Stimulated activated CD4-positive, alpha-beta T cell treated with anti-CD3 and anti-CD28 coated beads, TNF-alpha, amount 100 ng/mL, for 1 hour (primary cell): ENCODE measurements at places on chromosomes 6 and 20.

DNA sequence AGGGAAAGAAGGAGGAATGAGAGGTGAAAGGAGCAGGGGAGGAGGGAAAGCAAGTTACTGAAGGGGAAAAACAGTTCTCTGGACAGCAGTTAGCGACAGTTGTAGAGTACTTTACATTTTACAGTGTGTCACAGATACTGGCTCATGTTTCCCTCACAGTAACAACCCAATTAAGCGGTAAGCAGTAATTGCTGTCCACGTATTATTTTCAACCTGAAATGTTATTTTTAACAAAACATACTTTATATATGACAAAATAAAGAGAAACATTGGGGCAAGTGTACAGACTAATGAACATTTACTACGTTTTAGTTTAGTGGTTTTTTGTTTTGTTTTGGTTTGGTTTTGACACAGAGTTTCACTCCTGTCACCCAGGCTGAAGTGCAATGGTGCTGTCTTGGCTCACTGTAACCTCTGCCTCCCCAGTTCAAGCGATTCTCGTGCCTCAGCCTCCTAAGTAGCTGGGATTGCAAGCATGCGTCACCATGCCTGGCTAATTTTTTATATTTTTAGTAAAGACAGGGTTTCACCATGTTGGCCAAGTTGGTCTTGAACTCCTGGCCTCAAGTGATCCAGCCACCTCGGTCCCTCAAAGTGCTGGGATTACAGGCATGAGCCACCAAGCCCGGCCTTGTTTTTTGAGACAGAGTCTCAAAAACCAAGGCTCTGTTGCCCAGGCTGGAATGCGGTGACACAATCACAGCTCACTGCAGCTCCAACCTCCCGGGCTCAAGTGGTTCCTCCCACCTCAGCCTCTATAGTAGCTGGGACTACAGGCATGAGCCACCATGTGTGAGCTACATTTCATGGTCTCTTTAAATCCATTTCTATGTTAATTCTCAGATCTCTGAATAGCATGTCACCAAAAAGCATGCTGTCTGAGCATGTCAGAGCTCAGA, 22.6 kb upstream of the BTN3A2 start:
- no peak for DNase-seq

DNA sequence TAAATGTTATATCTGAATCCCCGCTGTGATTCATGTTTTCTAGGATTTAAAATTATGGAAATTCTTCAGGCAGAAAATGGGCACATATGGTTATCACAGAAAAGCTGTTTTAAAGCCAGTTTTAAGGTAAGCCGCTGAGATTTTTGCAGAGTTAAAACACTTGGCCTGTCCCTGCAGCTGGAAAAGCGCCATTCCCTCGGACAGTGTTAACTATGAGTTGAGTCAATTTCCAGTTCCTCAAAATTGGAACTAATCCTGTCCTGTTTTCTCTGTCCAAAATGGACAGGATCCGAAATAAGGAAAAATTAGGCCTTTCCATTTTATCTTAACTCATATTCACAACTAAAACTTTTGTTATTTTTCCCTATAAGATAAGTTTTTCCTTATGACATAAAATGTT, 225.2 kb downstream of the SAMD5 start:
- DNase-seq = no peak

- no peak for DNase-seq
These were observed 34.5 kb upstream of the AVP start for GRCh38 chr20:3119044-3119443.

- DNase-seq = no peak
These were observed 1175.3 kb upstream of the GJE1 start for GRCh38 chr6:140957386-140957785.

DNA sequence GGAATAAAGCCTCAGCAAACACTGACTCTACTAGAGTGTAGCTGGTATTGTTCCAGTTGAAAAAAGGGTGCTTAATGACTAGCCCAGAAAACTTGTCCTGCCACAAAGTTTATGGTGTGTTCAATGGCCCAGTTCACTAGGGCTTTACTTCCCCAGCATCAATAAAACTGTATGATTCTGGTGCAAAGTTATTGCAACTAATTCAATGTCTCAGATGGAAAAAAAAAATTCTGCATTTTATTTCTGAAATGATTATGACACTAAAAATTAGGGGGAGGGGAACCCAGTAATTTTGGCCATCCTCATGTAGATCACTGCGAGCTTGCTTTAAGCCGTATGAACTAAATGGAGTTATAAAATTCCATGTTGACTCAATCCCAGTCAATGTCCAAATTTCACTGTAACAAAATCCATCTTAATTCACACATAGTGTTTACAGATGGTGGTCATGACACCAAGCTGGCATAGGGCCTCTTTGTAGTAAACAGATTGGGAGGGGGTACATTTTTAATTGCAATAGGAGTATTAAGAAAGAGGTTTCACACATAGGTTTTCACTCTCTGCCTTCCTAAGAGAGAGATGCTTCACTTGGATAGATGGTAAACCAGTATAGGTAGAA, 41.2 kb downstream of the PTPRK start:
- no peak for DNase-seq

GRCh38 chr6:21519642-21520041, 73.9 kb upstream of the SOX4 start:
- DNase-seq = no peak

DNA sequence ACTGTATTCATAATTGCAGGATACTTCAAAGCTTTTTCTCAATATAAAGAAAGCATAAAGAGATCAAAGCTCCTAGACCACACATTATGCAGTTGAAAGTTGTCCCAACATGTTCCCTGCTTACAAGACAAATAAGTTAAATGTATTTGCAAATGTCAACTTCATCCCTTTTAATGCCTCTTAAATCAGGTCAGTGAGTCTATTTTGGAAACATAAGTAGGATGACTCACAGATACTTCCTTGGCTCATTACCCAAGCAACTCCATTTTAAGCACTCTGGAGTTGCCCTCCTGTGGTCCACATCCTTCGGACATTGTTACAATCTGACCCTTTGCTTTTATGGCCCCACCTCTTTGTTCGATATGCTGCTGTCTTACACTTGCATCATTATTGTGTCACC, 162.0 kb downstream of the FAXC start:
- no peak for DNase-seq

DNA sequence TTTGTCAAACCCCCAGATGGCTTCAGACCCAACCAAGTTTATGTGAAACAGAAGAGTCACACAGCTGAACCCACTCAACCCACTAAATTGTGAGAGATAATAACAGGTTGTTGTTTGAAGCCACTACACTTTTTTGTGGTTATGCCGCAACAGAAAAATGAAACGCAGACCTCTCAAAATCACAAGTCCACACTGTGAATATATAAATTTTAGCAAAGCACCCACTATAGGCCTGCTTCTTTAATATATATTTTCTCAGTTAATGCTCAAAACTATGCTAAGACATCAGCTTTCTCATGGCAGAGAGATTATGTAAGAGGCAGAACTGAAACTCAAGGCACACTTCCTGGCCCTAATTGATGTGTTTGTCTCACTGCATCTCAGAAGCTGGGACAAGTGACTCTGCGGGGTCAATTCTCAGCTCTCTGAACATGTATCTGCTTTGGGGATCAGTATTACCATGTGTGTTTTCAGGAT, 27.7 kb downstream of the MAP3K5 start:
- DNase-seq = no peak

DNA sequence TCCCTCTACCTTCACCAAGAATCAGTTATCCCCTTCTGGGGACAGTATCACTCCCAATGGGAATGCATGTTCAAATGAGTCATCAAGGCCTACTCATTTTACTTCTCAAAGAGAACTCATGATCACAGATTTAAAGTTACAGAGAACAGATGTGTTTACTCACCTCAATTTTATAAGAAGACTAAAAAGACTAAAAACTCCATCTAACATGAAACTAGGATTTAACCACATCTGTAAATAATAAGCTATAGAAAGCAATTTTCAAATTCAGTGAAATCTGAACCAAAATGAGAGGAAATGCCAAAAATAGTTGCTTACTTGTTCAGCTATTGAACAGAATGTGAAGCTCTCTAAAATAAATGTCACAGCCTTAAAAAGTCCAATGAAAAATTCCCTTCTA, 300.1 kb upstream of the KCNQ5 start:
- no peak for DNase-seq

- no peak for DNase-seq
These were observed 71.6 kb downstream of the SH3BGRL2 start for GRCh38 chr6:79702691-79703090.

DNA sequence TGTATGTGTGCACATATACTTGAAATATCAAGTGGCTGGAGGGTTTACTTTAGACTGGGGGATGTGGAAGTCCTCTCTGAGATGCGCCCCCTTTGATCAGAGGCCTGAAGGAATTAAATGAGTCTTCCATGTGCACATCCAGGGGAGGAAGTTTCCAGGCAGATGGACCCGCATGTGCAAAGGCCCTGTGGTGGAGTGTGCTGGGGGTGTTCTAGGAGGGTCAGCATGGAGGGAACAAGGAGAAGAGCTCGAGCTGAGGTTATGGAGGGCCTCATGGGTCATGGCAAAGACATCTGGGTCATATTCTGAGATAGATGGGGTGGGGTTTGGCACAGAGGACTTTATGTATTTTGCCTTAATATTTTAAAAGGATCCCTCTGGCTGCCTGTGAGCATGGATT, 17.7 kb upstream of the SULF2 start:
- DNase-seq = no peak

DNA sequence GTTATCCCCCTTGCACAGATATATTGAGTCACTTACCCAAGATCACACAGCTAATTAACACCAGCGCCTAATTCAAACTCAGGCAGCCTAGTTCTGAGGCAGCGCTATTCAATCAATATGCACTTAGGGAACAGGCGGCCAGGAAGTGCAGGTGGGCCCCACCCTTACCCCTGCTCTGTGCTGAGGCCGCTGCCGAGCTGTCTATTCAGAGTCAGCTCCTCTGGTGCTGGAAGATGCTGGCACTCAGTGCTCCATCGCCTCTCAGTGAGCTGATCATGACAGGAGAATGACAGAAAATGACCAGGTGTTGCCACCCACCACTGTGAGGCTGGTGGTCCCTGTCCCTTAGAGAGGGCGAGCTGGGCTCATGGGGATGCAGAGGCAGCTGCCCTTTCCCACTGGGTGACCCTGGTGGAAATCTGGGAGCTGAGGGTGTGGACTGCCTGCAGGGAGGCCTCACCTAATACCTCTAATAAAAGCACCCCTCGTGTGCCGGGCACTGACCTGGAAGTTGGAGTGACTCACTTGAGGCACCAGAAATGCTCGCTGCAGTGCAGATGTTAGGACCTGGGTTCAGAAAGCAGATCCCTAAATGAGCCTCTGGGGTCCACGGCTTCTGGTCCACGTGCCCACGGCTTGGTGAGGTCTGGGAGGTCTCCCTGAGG, 42.5 kb upstream of the CD93 start:
- DNase-seq = no peak

- no peak for DNase-seq
These were observed 92.1 kb downstream of the FOXC1 start for GRCh38 chr6:1701668-1702353.

DNA sequence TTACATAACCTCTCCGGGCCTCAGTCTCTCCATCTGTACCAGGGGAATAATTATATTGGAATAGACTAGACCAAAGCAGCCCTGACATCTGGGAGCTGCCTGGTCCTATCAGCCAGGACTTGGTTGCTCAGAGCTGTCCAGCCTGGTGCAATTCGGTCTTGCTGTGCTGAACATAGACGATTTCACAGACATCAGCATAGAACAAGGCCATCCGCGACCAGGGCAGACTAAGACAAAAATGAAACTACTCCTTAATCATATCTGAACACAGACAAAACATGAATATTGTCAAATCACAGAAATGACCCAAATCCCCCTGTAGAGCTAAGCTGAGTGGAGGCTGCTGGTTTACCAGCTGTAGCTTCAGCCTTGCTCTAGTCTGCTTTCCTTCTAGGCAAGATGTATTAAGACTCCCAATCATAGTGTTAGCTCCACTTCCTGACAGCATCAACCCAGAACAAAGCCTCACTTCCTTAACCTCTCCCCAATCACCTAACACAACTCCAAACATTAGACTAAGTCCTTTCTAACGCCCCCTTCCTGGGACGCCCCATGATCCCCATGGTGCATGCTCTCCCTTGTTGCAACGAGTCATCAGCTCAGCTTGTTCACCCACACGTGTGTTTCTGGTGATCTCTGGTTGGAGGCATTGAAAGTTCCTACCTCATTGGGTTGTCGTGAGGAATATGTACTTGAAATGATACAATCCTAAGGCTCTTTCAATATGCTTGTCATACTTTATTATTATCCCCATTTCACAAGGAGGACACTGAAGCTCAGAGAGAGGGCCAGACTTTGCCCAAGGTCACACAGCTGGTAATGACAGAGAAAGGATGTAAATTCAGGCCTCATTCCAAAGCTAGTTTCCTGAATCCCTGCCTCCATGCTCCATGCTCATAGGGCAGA, 3.5 kb upstream of the MAPK13 start:
- no peak for DNase-seq

DNA sequence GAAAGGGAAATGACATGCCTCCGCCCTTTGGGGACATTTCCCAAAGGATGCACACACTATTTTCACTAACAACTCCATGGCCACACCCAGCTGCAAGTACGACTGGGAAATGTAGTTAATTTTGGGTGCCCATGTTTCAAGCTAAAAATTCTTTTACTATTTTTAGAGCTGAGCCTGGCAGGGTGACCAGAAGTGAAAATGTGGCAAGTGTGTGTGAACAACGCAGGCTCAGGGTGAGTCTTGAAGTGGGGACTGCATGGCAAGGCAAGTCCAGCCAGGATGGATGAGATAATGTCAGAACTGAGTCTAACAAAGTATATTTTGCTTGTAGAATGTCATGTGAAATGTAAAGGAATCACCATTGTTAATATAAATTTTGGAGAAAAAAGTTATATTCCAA, 17.0 kb upstream of the CD109 start:
- no peak for DNase-seq

DNA sequence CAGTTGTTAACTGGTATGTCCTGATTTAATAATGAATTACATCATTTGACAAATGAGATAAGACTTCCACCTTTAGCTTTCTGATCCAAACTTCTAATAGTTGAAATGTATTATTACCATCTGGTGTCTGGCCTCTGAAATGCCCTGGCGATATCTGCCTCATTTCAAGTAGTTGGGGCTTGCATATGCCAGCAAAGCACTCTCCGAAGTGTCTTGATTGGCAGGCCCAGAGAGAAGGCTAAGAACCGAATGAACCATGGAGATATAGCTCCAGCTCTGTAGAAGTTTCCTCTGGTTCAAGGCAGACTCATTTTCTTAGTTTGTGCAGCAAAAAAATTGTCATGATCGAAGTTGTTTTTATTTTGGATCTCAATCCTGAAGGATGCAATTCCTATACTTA, 13.4 kb upstream of the HIVEP2 start:
- no peak for DNase-seq

DNA sequence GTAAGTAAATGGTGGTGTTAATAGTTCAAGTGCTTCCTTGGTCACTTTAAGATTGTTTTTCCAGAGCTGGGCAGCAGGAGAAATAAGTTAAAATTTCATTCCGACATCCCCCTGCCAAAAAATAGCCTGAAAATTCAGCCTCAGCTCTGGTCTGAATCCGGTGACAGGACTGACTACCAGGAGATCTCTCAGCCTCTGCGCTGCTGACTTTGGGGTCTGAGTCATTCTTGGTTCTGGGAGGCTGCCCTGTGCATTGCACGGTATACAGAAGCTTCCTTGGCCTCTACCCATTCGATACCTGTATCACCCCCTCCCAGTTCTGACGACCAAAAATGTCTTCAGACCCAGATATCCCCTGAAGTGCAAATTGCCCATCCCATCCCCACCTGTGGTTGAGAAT, 36.3 kb upstream of the TFAP2C start:
- DNase-seq = no peak
